Aorta (tissue), 5 donors: ENCODE measurements at places on chromosomes 1 and 21. TPM values are rescaled to one million over a fixed set of nuclear protein-coding genes. Genes with fewer than 3 reads are reported as not detected.

The PAPPA2 gene
- total RNA-seq: 4.3 TPM

- H3K4me3 ChIP-seq: no peak overlapping the region
- H3K27ac ChIP-seq: no peak overlapping the region
- DNase-seq: no peak
- H3K36me3 ChIP-seq: no peaks in the 10 kb centered on the region
- no peaks in the 10 kb centered on the region for H3K27me3 ChIP-seq
- H3K4me1 ChIP-seq: no peaks in the 10 kb centered on the region
These were observed 63.9 kb upstream of the HSD17B7 start for GRCh38 chr1:162726555-162726954.

DNA sequence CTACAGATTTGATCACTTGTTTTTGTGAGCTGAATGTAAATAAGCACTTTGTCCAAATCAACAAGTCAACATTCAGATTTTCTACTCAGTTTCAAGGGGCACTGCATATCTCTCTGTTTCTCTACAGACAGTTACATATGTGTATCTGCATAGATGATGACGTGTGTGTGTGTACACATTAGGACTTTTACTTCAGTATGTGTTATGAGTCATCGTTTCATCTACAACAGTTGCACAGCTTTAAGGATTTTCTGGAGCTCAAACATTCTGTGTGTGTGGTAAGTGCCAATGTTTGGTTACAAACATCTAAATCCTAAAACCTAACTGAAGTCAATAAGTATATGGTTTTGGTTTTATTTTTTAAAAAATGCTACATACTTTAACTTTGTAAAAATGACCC lies 494.5 kb upstream of the PBX1 start:
- no peaks in the 10 kb centered on the region for H3K36me3 ChIP-seq
- no peak overlapping the region for H3K4me3 ChIP-seq
- no peak for DNase-seq
- H3K27ac ChIP-seq: no peak overlapping the region
- H3K27me3 ChIP-seq: no peaks in the 10 kb centered on the region
- H3K4me1 ChIP-seq: no peaks in the 10 kb centered on the region

The PRELP gene
- total RNA-seq: 174 TPM

The NR5A2 gene
- total RNA-seq: 10.3 TPM

The RAB3B gene
- total RNA-seq: 0.03 TPM
